ENCODE measurements at places on chromosomes 16 and 17. TPM values are rescaled to one million over a fixed set of nuclear protein-coding genes. Genes with fewer than 3 reads are reported as not detected.

CFAP97D1 gene
- total RNA-seq, result not detected

RAMP2 gene
- 9.1 TPM for total RNA-seq

FOXJ1 gene
- 3.8 TPM for total RNA-seq

KCNJ2 gene
- 8.5 TPM for total RNA-seq

IL17C gene
- not detected for total RNA-seq

TP53TG3B gene
- total RNA-seq, result not detected

MEIOC gene
- total RNA-seq, result 0.31 TPM

CDC6 gene
- 4.4 TPM for total RNA-seq

SEPTIN12 gene
- not detected for total RNA-seq

DHRS7C gene
- total RNA-seq, result not detected

CBX2 gene
- total RNA-seq, result 18.2 TPM

SMTNL2 gene
- total RNA-seq, result 5.6 TPM

NPLOC4 gene
- total RNA-seq, result 44.4 TPM

CA7 gene
- total RNA-seq, result not detected

ADORA2B gene
- total RNA-seq, result 3.1 TPM

KIF2B gene
- not detected for total RNA-seq

CD7 gene
- not detected for total RNA-seq

NPIPA3 gene
- total RNA-seq, result 3.8 TPM

NLRC3 gene
- total RNA-seq, result 0.94 TPM

GAS7 gene
- total RNA-seq, result 94.5 TPM

CIBAR2 gene
- total RNA-seq, result not detected

NDRG4 gene
- 304 TPM for total RNA-seq

TMEM235 gene
- not detected for total RNA-seq

G6PC1 gene
- not detected for total RNA-seq

CTRL gene
- 4.7 TPM for total RNA-seq

TAF15 gene
- total RNA-seq, result 143 TPM

P2RX1 gene
- 0.31 TPM for total RNA-seq

HYDIN gene
- 75.1 TPM for total RNA-seq

BCL6B gene
- total RNA-seq, result 3.1 TPM

HASPIN gene
- 1.3 TPM for total RNA-seq

DOC2B gene
- 43.2 TPM for total RNA-seq

SGSH gene
- total RNA-seq, result 7.2 TPM

CDIP1 gene
- total RNA-seq, result 18.2 TPM

DRC3 gene
- 5.0 TPM for total RNA-seq

TNFRSF17 gene
- 0.63 TPM for total RNA-seq

CACNA1H gene
- 32.9 TPM for total RNA-seq

PTGES3L gene
- total RNA-seq, result 2.5 TPM

KCNH6 gene
- not detected for total RNA-seq

SEPTIN1 gene
- total RNA-seq, result 0.94 TPM

DCAF7 gene
- 47.3 TPM for total RNA-seq

ENPP7 gene
- not detected for total RNA-seq

KRT36 gene
- not detected for total RNA-seq

FBXL20 gene
- 37.2 TPM for total RNA-seq

KRT28 gene
- total RNA-seq, result not detected

PNMT gene
- 4.1 TPM for total RNA-seq

SCARF1 gene
- 3.1 TPM for total RNA-seq

DRC7 gene
- total RNA-seq, result 0.31 TPM

KLHL10 gene
- not detected for total RNA-seq

PIMREG gene
- total RNA-seq, result 8.5 TPM

KRTAP2-1 gene
- not detected for total RNA-seq

CD19 gene
- 0.94 TPM for total RNA-seq

CMTM2 gene
- total RNA-seq, result not detected

TMEM97 gene
- total RNA-seq, result 25.7 TPM

VMO1 gene
- total RNA-seq, result not detected

CRYBA1 gene
- total RNA-seq, result not detected

ALOXE3 gene
- 0.63 TPM for total RNA-seq

CLEC3A gene
- total RNA-seq, result not detected

C16orf96 gene
- 0.63 TPM for total RNA-seq

ASPSCR1 gene
- total RNA-seq, result 22.5 TPM

MPP2 gene
- total RNA-seq, result 17.5 TPM

Data from parietal lobe (tissue), 2 donors.